Occipital lobe (tissue), 3 donors: ENCODE measurements at places on chromosomes 3 and 15. TPM values are rescaled to one million over a fixed set of nuclear protein-coding genes. Genes with fewer than 3 reads are reported as not detected.

The SELENOS gene
- total RNA-seq, result 40.1 TPM

The ACOX2 gene
- 0.78 TPM for total RNA-seq

The CHRM5 gene
- 0.47 TPM for total RNA-seq

The MED12L gene
- 6.1 TPM for total RNA-seq

The MCTP2 gene
- 0.62 TPM for total RNA-seq

The SOX2 gene
- total RNA-seq, result 78.0 TPM

The CTXN2 gene
- total RNA-seq, result 0.16 TPM

The BHLHE40 gene
- 6.6 TPM for total RNA-seq

The PARP3 gene
- total RNA-seq, result 1.7 TPM

The MUC4 gene
- total RNA-seq, result not detected

The ALAS1 gene
- total RNA-seq, result 36.2 TPM

The PTX3 gene
- total RNA-seq, result 10.9 TPM

The GCNT3 gene
- total RNA-seq, result not detected

The ACSBG1 gene
- total RNA-seq, result 5.0 TPM

The USP50 gene
- 1.1 TPM for total RNA-seq

The TTC14 gene
- total RNA-seq, result 92.3 TPM

The SLC30A4 gene
- total RNA-seq, result 27.0 TPM

- no peak for DNase-seq
Measured at GRCh38 chr3:157865352-157866000, 240.7 kb downstream of the SHOX2 start.

DNA sequence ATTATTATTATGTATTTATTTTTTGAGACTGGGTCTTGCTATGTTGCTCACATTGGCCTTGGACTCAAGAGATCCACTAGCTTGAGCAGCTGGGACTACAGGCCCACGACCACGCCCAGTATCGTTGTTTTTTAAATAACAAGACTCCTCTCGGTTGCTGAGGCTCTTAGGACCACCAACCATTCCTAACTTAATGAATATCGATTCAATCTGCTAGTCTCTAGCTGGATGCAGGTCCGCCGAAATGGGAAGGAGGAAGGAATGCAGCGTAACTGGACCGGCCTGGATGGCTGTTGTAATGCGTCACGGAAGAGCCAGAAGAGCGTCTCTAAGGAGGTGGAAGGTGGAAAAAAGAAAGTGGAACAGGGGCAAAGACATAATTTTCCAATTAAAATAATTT lies 1.7 kb downstream of the ANXA2 start:
- no peak for DNase-seq

GRCh38 chr3:9779721-9780457 lies 10.1 kb upstream of the CAMK1 start:
- no peak for DNase-seq

DNA sequence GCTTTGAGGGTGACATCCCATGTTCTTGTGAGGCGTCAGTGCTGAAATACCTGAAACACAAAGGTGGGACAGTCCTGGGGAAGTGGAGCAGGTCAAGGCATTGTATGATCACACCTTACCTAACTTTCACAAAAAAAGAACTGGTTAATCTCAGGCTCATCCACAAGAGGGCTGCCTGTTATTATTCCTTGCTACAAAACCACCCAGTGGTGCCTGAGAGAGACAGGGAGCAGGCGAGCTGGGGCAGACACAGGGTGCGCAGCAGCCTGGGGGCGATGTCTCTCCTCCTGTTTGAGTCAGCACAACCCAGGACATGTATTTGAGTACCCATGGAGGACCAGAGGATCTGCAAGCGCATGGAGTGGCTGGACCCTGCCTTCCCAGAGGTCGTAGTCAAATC lies 316.8 kb upstream of the ATP10A start:
- no peak for DNase-seq

DNA sequence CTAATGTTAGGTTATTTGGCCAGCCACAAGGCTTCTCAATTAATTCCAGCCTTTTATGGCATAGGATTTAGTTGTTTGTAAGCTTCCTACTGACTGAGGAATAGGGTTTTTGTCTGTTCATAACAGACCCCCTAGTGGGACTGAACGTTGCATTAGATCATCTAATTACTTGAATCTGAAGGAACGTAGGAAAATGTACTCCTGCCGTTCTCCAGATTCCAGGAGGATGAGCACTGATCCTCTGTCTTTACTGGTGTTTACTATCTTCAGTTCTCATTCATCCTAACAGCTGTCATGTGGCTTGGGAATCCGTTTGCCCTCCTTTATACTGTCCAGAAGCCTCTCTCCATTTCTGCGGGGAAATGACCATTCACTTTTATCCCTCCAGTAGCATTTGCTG lies 52.7 kb downstream of the RAD54L2 start:
- DNase-seq, result no peak

- DNase-seq, result no peak
Measured at GRCh38 chr15:56077081-56077480, 83.7 kb upstream of the NEDD4 start.

GRCh38 chr3:18208091-18208490 lies 217.0 kb downstream of the SATB1 start:
- no peak for DNase-seq

- DNase-seq, result no peak
Measured at GRCh38 chr3:28308196-28308595, 40.3 kb upstream of the ZCWPW2 start.

GRCh38 chr3:98589331-98590036 lies 3.9 kb downstream of the CPOX start:
- no peak for DNase-seq

DNA sequence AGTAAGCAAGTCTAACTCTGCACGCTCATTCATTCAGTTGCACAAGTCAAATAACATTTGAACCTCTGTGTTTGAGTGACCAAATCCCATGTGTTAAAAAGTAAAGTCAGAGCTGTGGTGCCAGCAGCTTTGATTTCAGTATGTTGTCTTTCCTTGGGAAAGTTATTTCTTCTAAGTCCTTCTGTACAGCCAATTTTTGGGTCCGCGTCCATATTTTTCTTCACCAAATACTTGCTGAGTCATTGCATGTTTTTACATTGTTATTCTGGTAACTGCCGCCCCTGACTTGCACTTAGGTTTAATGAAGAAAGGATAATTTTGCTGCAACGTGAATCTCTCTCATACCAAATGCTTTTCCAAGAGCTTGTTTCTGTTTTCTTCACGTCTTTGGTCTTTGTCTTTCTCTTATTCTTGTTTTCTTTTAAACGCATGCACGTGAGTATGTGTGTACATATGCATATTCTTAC lies 56.7 kb downstream of the PLS1 start:
- no peak for DNase-seq

GRCh38 chr3:128625409-128625945 lies 25.1 kb downstream of the RPN1 start:
- DNase-seq, result no peak

- no peak for DNase-seq
Measured at GRCh38 chr3:139491966-139492365, 15.7 kb upstream of the RBP2 start.

DNA sequence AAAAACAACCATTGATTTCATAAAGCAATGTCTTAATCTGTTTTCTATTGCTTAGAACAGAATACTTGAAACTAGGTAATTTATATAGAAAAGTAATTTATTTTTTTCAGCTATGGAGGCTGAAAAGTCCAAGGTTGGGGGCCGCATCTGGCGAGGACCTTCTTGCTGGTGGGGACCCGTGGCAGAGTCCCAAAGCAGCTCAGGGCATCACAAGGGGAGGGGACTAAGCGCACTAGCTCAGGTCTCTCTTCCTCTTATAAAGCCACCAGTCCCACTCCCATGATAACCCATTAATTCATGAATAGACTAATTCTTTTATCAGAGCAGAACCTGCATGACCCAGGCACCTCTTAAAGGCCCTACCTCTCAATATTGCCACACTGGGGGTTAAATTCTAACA lies 87.2 kb upstream of the KLF13 start:
- no peak for DNase-seq

DNA sequence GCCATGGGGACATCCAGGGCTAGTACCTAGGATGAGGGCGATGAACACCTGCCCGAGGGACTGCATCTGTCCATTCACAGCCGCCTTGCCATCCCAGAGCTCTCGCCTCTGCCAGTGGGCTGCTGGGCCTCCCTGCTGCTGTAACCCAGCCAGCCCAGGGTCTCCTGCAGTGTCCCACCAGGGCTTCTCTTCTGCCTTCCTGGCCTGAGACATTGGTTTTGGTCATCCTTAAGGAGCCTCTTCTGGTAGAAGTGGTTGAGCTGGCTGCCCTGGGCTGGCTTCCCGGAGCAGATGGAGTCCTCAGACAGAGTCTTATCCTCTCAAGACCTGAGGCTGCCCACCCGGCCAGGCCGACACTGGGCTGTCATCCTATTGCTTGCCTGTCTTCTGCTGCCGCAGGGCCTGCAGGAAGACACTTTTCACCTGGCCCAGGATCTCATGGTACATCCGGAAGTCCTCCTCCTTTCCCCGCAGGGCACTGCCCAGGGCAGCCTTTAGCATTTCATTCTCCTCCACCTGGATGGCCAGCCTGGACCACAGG lies 6.1 kb upstream of the HHATL start:
- no peak for DNase-seq

DNA sequence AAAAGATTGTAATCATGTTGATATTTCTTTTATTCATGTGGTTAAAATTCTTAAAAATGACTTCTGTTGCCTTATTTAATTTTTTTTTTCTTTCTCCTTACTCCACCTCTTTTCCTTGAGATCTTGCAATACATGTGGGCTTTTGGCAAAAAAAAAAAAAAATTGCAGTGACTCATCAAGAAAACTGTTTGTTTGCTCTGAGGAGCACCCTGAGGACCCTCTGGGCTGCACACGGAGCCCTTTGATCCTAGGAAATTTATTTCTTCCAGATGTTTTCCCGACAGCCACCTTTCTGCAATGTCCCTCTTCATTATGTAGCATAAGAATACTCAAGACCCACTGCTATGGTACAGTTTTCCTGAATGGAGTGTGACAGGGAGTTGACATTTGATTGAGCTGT lies 371.7 kb downstream of the ZBTB20 start:
- no peak for DNase-seq

GRCh38 chr3:33768578-33769330 lies 29.7 kb upstream of the PDCD6IP start:
- DNase-seq, result no peak

GRCh38 chr3:114112696-114113095 lies 56.2 kb downstream of the QTRT2 start:
- DNase-seq, result no peak

GRCh38 chr3:116030131-116030850 lies 407.0 kb downstream of the GAP43 start:
- DNase-seq, result no peak

- no peak for DNase-seq
Measured at GRCh38 chr3:71348001-71348632, 235.4 kb downstream of the FOXP1 start.

- DNase-seq, result no peak
Measured at GRCh38 chr3:160128056-160128455, 97.2 kb upstream of the C3orf80 start.

DNA sequence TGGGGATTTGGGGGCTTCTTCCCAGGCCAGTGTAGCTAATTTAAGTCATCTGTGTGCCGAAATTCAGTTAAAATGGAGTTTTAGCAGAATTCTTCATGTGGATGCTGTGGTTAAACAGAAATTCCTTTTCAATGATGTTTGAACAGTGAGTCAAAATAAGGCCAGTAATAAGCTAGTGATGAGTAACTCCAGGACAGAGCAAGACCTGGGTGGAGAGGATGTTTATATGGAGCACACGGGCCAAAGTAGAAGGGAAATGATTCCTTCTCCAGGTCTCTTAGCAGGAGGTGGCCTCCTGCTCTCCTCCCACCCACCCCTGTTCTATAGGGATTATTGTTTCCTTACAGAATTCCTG lies 31.9 kb upstream of the UACA start:
- DNase-seq, result no peak

GRCh38 chr3:174884776-174885568 lies 25.8 kb downstream of the NAALADL2 start:
- no peak for DNase-seq

GRCh38 chr3:169659096-169659819 lies 4.3 kb downstream of the MECOM start:
- no peak for DNase-seq

DNA sequence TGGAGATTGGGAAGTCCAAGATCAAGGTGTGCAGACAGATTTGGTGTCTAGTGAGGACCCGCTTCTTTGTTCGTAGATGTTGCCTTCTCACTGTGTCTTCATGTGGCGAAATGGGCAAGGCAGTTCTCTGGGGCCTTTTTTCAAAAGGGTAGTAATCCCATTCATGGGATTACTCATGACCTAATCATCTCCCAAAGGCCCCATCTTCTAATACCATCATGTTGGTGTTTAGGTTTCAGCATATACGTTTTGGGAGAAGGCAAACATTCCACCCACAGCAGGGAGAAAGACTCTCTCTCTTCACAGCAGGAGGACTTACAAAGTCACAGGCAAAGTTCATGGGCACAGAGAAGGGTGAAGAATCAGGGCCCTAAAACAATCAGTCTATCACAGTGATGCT lies 252.1 kb downstream of the RPLP1 start:
- DNase-seq, result no peak

DNA sequence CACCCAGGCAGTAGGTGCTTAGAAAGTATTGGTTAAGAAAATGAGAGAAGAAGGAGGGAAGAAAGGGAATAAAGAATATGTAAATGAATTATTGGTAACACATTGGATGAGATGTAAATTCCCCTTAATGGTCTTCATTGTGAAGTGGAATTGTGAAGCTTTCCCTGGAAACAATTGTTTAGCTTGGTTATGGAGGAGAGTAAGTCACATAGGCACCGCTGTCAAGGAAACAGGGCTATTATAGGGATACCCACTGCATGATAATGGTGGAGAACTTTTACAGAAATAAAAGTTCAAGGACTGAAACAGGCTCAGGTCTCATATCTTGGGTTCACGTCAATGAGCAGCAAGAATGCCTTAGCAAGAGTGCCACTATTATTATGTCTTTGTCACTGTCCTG lies 9.5 kb downstream of the SYNPR start:
- DNase-seq, result no peak

DNA sequence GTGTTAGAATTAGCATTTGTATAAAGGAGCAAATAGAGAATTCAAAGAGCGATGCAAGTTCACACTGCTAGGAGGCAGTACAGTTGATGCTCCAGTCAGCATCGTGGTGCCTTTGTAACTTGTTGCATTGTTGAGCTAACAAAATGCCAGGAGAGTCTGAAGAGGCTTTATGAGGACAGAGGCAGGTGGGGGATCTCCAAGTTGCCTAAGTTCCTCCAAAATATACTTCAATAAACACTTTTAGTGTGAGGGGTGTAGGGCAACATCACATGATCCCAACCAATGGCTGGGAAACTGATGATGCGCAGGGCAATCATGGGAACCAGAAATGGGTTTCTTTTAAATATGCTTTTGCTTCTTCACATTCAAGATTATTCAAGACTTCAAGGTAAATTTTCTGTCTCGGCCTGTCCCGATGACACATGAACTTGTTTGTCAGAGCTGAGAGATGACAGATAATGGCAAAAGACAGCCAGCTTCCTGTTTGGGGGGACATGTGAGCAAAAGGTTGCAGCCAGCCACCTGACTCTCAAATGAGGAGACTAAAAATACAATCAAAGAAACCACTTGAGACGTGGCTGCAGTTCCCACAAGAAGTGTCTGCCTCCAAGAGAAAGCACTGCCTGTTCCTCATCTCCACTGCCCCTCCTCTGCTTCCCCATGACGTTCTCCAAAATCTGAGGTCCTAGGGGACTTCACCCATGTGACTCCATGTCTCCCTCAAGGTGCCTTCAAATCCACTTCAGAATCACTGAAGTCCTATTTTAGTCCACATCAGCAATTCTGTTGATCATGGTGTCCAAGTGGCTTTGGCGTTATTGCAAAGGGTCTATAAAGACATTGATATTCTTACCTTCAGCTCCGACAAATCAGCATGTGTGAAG lies 39.3 kb downstream of the KLHL6 start:
- no peak for DNase-seq

- no peak for DNase-seq
Measured at GRCh38 chr3:12201813-12202212, 43.1 kb upstream of the TIMP4 start.

- no peak for DNase-seq
Measured at GRCh38 chr3:56826831-56827722, 25.3 kb upstream of the ARHGEF3 start.
